KBM-7 (cell line): ENCODE measurements at places on chromosomes 12 and 14.

- DNase-seq: no peak
Observed at GRCh38 chr12:106285982-106286381, 16.6 kb upstream of the TCP11L2 start.

- no peak for DNase-seq
Observed at GRCh38 chr14:105647784-105648608, 121.6 kb downstream of the TMEM121 start.

DNA sequence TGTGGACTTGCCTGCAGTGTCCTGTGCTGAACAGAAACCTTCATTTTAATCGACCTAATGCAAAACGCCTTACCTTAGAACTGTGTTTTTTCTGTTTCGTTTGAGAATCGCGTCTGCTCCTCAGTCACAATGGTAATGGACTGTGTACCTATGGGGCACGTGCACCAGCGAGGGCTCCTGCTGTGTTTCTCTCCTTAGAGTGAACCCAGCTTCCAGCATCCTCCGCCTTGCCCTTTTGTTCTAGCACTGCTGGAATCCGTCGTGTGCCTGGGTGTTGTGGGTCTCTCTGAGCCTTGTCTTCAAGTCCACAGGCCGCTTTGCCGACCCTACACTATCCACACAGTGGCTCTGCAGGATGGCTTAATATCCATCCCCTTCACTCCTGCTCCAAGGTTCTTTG lies 3.6 kb downstream of the AMN start:
- DNase-seq: no peak

DNA sequence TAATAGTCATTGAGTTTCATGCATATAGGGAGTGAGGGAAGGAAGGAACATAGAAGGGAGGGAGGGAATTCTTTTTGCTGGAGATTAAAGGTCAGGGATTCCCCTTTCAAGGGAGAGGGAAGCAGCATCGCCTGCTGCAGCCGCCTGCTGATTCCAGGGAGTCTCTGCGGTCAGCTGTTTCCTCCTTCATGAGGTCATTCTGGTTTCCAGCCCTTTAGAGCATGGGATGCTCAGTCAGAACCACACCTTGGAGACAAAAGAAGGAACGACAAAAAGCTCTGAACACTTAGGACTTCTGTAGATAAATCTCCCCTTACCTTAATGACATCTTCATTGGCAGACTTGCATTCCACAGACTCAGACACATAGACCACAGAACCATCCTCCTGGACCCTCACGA lies 923.0 kb upstream of the TMEM132C start:
- no peak for DNase-seq

GRCh38 chr12:47828008-47828975 lies 8.6 kb upstream of the HDAC7 start:
- no peak for DNase-seq

GRCh38 chr12:116324654-116325335 lies 47.3 kb upstream of the MED13L start:
- peak; percentile 51 for DNase-seq

DNA sequence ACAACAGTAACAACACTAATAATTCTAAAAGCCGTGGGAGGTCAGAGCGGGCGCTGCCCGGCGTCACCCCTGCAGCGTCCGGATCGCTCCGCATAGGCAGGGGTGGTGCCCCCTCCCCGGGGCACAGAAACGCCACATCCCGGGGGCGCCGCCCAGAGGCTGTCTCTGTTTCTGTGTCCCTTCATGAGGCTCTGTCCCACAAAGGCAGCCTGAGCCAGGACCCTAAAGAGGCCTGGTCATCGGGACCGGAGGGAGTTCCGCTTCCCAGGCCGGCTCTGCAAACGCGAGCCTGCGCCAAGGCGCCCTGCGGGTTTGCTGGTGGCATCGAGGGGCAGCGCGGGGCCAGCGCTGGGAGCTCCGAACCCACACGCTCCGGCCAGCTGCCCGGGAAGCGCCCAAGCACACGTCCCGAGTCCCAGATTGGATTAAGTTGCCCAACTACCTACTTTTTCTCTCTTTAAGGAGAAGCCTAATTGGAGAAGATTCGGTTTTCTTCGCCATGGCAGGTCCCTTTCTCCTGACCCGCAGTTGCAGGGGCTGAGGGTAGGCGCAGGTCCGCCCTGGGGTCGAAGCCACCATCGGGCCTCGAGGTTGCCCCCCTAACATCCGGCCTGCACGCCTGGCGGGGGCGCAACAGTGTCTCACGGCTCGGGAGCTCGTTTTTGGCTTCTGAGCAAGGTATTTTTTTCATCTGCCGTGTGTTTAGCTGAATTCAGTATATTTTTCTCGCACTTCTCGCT lies 421.7 kb downstream of the VRK1 start:
- peak; percentile 4 for DNase-seq

- no peak for DNase-seq
Observed at GRCh38 chr12:44565163-44565562, 311.0 kb downstream of the NELL2 start.

- DNase-seq: no peak
Observed at GRCh38 chr12:88416786-88417185, 163.5 kb downstream of the KITLG start.

GRCh38 chr12:47226199-47226598 lies 146.4 kb upstream of the AMIGO2 start:
- no peak for DNase-seq

DNA sequence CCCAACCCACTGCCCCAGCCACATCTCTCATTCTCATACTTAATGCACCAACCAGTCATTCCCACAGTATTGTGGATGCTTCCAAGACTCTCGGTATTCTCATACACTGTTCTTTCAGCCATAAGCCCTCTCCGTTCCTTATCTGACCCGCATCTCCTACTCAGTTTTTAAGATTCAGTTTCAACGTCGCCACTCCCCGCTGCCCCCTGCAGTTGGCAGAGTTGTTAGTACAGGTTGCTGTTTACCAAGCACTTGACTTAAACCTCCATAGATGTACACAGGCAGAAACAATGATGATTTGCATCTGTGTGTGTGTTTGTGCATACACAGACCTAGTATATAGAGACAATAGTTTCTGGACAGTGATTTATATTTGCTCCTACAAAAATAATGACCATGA lies 40.2 kb downstream of the PAH start:
- DNase-seq: no peak

DNA sequence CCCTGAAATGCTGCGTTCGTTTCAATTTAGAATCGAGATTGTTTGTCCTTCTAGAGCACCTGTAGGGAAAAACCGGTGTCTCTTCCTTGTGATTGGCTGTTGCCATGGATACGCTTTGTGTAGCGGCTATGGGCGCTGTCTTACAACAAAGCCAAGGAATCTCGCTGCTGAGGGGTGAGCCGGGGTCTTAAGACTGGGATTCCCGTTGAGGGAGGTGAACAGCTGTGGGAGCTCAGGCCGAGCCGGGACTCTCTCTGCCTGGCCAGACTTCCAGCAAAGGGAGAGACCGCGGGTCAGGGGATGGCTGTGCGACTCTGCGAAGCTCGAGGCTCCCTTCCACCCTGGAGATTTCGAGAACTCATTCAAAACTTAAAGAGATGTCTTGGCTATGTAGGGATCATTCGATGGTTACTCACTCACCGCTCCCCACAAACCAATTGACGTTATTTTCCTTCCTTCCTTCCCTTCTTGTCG lies at the start of the genes LRRIQ1 and TSPAN19:
Gene LRRIQ1, plus strand, starts transcription at position 118 of the 474 bp plus-strand sequence. CDS start 1,826 bp downstream, outside the sequence.
Gene TSPAN19, minus strand, starts transcription at position 44 of the 474 bp plus-strand sequence. CDS start 6,331 bp downstream, outside the sequence.
- DNase-seq: peak; percentile 20

GRCh38 chr12:5506295-5506694 lies 74.4 kb downstream of the NTF3 start:
- no peak for DNase-seq

- DNase-seq: no peak
Observed at GRCh38 chr14:99357916-99358390, 86.0 kb upstream of the BCL11B start.

GRCh38 chr12:65327207-65328076 lies 49.0 kb downstream of the MSRB3 start:
- DNase-seq: no peak
